ENCODE measurements at places on chromosomes 12 and 14.

- DNase-seq: no peak
Observed at GRCh38 chr12:90514325-90514724, 440.7 kb downstream of the CCER1 start.

DNA sequence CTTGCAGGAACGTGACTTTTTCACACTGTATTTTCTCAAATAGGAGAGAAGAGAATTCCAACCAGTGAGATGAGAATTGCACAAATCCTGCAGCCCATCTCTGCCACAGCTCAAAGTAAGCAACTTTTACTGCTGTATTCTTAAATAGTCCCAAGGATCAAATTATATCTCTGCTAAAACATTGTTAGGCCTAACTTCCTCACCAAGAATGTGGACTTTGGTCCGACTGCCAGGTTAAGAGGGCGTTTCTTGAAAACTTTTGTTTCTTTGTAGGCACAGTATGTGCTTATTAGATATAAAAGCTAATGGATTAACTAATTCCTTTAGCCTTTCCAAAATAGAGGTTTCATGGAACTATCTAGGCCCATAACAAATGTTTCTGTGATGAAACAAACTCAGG, 61.4 kb upstream of the IFNG-AS1 start:
- no peak for DNase-seq

- no peak for DNase-seq
Observed at GRCh38 chr12:116642683-116643082, 83.5 kb downstream of the MAP1LC3B2 start.

DNA sequence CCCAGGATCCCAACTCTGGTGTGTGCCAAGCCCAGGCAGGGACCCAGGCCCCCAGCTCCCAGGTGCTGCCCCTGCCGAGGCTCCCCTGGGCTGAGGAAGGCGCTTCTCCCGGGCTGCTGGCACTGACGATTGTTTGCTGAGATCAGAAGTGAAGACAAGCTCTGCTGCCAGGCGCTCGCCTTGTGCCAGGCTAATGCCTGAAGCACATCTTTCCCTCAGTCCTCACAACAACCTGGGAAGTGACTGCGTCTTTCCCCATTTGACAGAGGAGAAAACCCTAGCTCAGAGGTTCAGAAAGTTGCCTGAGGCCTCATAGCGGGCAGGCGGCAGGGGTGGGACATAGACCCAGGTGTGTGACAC, 36.8 kb downstream of the ANKRD9 start:
- no peak for DNase-seq

GRCh38 chr12:121404734-121405133, 4.8 kb downstream of the RNF34 start:
- DNase-seq: no peak

DNA sequence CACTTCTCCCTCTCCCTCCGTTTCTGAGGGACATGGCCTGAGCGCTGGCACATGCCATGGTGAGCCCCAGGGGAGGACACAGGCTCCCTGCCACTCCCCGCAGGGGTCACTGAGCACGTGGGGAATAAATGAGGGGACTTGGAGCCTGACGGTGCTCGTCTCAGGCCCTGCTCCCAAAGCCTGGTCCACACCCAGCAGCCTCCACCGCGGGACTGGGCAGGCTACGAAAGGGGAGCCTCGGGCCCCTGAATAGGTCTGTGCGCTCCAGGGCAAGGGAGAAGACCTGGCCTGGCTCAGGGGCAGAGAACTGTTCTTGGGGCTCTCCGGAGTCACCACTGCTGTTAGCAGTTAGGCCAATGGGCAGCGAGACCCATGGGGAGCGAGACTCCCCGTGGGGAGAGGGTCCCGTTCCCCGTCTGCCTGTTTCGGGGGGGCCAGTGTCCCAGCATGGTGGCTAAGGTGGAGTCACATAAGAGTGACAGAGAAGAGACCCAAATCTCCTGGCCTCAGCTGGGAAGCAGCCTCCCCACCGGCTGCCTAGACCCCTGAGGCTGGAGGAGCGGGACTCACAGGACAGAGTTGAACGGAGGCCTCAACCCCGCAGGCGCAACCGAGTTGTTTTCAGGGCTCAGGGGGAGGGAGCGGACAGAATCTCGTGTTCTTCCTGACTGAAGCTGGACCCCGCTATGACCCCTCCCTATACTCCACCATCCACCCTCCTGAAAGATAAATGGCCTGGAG, 329.8 kb upstream of the SFSWAP start:
- no peak for DNase-seq

GRCh38 chr14:21098892-21099595, 589 bp upstream of the ZNF219 start:
- DNase-seq: no peak

DNA sequence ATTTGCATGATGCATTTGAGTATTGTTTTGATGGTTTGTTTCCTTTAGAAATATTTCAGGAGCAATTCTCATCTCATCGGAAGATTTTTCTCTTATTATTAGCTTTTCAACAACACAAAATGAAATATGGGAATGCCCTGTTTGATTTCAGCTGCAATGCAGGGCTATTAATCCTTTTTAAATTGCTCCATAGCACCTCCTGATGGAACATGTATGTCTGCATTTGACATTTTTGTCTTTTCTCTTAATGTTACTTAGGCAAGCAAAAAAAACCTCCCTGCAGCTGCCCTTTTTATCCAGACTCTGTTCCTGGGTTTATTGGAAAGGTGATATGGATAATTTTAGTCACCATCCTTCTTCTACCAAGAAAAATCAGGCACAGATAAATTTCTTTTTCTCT, 895.8 kb downstream of the RPS29 start:
- DNase-seq: no peak

GRCh38 chr14:41608681-41609390, 2.2 kb downstream of the LRFN5 start:
- no peak for DNase-seq

DNA sequence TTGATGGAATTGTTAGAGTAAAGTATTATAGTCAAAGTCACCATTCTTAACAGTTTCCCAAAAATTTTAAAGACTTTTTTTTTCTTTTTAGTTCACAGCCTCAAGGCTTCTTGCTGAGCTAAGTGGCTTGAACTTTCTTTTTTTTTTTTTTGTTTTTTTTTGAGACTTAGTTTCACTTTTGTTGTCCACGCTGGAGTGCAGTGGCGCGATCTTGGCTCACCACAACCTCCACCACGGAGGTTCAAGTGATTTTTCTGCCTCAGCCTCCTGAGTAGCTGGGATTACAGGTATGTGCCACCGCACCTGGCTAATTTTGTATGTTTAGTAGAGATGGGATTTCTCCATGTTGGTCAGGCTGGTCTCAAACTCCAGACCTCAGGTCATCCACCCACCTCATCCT, 92.8 kb downstream of the SETD3 start:
- no peak for DNase-seq

DNA sequence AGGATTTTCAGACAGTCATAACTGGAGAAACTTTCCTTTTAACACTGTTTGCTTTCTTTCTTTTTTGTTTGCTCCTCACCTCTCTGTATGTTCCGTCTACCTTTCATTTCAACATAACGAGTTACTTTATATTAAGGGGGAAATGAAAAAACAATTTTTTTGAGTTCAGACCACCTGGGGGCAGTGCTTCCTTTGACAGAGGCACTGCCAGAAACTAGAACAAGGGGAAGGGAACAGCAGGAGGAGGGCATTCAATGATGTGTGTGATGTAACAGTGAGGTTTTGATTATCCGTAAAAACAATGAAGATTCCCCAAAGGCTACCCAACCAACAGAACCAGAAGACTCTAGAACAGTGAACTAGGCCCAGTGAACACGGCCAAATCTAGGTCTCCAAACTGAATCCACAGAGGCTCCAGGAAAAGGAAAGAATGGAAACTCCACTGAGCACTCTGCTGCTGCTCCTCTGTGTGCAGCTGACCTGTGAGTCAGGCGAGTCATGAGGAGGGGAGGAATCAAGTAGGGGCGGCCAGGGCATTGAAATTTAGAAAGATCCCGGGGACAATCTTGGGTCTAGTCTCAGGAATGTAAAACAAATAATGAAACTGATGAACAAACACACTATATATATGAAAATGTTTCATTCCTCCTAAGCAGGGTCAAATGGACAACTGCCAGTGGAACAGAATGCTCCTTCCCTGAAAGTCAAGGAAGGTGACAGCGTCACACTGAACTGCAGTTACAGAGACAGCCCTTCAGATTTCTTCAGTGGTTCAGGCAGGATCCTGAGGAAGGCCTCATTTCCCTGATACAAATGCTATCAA, 323.5 kb downstream of the DAD1 start:
- no peak for DNase-seq
